ENCODE measurements at places on chromosomes 2 and 18. TPM values are rescaled to one million over a fixed set of nuclear protein-coding genes. Genes with fewer than 3 reads are reported as not detected.
A peak's percentile ranks its signal among the peaks of the same experiment; 100 is the strongest.

Gene ADCYAP1
- total RNA-seq = not detected

Gene MBOAT2
- 65.1 TPM for total RNA-seq

Gene AP1S3
- total RNA-seq = 23.0 TPM

Gene FAP
- total RNA-seq = 0.88 TPM

Gene KCNK3
- 0.31 TPM for total RNA-seq

Gene MRPS9
- total RNA-seq = 55.4 TPM

Gene LOXHD1
- total RNA-seq = 25.5 TPM

Gene NAT8
- not detected for total RNA-seq

DNA sequence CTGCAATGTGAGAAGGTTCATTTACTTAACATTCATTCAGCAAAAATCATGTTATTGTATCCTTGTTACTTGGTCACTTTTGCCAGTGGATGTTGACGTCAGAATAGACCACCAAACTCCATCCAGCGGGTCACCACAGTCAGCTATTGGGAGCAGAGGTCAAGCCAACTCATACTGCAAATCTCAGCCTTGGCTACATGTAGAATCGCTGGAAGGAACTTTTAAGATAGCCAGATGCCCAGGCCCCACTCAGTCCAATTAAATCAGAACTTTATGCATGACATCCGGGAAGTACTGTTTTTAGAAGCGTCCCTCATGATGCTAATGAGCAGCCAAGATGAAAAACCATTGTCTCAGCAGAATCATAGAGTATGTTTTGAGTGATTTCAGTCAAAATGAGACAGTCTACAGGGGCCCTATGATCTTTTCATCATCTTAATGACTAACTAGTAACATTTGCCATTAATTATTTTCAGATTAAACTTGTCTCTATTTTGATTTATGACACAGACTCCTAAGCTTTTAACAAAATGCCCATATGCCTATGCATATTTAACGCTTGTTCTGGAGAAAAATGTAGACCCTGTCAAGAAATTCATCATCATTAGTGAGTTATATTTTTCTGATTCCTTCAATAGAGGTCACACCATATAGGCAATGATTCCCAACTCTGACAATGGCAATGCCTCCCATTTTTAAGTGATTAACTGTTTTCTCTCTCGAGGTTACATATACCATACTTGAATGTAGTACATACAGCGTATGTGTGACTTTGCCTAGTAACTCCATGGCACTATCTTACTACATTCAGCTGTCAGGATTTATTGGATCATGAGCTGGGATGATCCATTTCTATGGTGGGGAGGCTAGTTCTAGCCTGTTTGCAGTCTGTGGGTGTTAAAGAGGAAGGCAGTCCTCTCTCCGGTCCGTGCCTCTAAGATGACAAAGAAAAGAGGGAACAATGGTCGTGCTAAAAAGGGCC is 63.7 kb upstream of the CCBE1 start:
- DNase-seq = no peak

DNA sequence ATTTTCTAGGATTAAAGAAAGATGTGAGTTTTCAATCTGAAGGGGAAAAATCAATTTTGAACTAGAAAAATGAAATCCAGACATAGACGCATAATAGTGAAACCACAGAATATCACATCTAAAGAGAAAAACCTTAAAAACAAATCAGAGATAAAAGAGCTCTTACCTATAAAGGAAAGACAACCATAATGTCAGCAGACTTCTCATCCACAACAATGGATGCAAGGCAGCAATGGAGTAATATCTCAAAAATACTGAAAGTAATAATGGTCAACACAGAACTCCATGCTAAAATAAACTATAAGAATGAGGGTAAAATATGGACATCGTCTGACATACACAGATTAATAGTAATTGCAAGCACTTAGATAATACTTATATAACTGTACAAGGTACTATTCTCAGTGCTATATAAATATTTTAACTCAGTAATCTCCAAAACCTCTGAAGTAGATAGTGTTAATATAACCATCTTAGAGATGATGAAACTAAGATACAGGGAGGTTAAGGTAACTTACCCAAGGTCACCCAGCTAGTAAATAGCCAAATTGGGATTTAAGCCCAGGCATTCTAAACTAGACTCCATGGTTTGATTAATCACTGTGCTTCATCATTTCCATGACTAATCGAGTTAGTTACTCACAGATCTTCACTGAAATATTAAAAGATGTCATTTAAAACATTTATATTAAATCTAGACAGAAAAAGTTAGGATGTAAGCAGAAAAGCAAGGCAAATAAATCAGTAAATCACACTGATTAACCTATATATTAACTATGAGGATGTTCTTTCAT is 89.4 kb upstream of the SPTBN1 start:
- DNase-seq = no peak

GRCh38 chr2:17752892-17753802 is 463 bp downstream of the SMC6 start:
- DNase-seq = peak; percentile 77

DNA sequence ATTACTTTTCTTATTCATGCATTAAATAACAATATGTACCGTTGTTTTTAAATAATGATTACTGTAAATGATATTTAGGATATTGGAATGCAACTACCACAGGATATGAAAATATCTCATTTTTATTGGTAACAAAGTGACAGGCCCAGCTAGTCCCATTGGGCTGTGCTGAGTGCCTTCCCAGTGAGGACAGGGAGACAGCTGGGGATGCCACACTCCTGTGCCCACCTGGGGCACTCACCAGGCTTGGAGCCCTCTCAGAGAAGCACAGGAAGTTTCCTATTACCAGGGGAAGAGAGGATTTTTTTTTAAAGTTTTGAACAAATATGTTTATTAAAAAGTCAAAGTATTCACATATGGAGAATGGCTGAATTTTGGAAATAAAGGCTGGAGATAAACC is 48.9 kb downstream of the PARD6G start:
- no peak for DNase-seq

DNA sequence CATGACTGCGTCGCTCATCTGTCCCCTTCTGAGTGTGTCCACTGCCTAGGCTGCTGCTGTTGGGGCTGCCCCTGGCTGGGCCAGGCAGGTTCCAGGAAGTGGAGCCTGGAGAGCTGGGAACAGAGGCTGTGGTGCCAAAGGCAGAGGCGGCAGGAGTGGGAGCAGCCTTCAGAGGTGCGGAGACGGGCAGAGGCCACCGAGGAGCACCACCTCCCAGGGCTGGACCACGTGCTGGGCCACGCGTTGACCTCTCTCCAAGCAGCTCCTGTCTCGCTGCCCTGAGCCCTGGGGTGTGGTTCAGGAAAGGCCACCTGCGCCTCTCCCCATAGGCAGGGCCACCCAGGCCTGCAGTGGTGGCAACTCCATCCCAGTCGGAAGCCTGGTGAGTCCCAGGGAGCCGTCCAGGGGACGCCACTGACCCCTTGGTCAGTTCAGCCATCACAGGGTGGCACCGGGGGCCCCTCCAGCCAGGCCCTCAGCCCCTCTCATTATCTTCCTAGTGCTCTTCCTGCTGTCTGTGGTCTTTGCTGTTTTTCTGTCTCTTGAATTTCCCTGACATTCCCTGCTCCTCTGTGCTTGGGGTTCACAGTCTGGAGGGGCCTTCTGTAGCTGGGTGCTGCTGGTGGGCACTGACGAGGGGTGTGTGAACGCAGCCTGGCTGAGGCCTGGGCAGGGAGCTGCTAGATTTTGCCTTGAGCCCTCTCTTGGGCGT is 122.8 kb upstream of the HS6ST1 start:
- no peak for DNase-seq

DNA sequence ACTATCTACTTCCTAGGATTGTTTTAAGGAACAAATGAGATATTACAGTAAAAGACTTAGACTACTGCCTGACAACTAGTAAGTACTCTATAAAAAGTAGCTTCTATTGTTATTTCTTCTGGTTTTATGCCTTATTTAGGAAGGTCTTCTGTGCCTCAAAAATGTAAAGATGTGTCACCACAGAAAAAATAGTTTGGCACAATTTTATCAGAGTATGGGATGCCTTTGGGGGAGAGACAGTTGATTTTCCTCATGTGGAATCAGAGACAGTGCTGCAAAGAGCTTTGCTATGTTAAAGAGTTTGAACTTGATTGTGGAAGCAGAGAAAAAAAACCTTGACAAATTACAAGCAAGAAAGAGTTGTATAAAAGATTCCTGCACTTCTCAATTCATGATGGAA is 98.4 kb downstream of the EHBP1 start:
- no peak for DNase-seq

GRCh38 chr2:206740800-206741199 is 22.6 kb upstream of the DYTN start:
- no peak for DNase-seq

DNA sequence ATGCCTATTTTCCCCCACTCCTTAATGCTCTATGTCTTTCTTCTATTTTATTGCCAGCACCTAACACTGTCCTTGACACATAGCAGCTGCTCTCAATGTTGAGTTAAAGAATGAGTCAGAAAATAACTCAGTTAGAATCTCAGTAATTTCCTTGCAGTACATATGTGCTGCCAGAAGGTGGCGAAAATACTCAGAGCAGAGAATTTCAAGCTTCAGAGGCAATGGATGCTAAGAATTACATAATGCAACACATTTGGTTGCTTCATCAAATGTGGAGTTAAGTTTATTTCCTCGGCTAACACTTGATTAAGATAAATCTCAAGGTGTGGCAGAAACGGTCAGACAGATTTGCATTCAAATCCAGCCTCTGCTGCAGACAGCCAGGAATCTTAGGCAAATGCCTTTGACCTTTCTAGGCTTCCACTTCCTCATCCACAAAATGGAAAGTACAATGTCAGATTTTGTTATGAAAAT is 105.6 kb downstream of the VSNL1 start:
- DNase-seq = peak; percentile 83

DNA sequence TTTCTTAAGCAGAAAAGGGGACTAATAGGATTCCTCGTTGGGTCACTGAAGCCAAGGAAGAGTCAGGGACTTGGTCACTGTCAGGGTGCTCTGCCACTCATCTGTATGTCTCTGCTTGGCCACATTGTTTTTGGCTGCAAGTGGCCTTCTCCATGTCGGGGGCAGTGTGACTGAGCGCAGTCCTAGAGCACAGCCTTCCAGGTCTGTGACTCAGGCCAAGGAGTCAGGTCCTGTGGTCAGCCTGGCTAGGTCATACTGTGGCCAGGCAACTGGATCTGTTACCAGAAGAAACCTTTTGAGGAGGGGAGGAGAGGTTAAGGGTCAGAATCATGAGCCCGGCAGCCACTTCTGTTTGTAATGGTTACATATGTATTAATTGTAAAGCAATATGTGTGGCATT is 61.3 kb downstream of the GALNT1 start:
- DNase-seq = no peak

GRCh38 chr18:24364177-24364576 is 33.4 kb downstream of the OSBPL1A start:
- no peak for DNase-seq

DNA sequence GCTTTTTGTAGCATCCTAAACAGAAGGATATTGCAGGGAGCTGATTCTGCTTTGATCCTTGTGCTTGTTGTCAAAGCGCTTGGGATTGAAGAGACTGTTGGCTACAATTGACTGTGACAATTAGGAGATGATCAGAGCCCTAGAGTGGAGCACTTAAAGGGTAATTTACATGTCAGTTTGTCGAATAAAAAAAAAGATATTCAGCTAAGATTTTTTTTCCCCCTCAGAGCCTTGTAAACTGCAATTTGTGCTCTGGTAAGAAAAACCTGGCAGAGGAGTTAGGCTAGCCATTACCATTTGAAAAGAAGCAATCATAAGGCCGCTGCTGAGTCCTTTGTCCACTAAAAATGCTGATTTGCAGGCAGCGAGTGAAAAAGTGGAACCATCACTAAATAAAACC is 47.8 kb upstream of the ZEB2 start:
- DNase-seq = no peak

GRCh38 chr2:37621199-37621598 is 50.2 kb downstream of the CDC42EP3 start:
- DNase-seq = no peak

DNA sequence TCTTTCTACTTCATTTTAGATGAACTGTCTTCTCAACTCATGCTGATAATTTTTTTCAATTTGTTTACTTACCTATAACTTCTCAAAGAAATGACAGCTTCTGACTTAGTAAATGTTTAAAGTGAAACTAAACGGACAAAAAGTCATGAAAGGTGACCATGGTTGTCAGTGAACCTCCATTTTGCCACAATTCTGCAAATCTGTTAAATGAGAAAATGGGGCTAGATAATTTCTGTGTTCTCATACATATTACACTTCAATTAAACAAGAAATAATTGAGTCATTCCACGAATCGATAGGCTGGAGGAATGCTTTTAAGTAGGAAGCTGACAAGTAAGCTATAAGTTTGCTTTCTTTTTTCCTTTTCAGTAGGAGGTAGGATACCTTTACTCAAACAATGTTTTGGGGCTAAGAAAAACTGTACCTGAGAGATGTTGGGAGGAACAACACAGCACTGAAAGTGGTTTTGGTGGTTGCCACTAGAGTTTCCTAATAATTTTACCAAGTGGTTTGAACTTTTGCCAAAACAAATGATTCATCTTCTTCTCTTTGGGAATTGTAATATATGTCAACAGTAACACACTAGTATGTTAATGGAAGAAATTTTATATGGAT is 17.1 kb downstream of the DYNAP start:
- DNase-seq = peak; percentile 4

GRCh38 chr2:174012347-174013314 is 47.5 kb upstream of the SP3 start:
- DNase-seq = no peak

DNA sequence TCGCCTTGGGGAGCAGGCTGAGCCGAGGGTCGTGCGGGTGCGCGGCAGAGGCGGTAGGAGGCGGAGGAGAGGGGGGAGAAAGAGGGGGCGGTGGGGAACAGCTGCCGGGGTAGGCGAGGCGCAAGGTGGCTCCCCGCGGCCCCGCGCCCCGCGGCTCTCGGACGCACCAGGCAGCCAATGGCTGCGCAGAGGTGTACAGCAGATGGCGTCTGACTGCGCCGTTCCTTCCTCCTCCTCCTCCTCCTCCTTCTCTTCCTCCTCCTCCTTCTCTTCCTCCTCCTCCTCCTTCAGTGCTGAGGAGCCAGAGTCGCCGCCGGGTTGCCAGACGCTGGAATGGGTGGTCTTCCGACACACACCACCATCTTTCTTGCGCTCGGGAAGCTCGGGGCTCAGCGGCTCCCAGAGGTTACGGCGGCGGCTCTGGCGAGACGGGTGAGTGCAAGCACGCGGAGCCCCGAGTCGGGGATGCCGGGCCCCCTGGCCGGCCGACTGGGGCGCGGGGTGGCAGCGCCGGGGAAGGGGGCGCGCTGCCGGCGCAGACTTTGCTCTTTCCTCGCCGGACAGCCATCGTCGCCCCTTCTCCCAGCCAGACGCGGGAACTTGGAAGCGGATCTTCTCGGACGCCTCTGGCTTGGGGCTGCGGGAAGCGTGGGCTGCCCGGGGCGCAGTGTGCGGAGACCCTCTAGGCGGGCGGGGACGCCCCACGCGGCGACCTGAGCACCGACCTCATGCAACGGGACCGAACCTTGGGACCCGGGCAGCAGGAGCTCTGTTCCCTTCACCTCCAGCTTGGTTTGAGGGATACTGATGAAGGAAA is at the start of gene THSD7B:
Gene THSD7B, plus strand, starts transcription at position 290 of the 817 bp plus-strand sequence. CDS start 116,634 bp downstream, outside the sequence.
- DNase-seq = no peak

DNA sequence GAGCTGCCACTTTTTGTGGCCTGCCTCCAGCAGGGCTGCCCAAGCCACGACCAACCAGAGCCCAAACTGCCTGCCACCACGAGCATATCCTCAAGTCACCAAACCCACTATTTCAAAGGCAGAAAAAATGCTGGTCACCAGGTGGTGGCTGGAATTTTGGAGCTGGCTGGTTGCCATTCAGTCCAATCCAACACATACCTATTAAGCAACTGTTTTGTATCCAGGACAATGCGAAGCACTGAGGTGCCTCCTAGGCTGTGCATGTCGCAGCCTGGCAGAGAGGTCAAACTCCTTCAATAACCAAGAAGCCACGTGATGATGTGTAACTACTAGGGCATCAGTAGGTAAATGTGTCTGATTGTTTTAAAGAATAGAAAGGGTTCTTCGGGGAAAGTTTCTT is 108.3 kb upstream of the PPP1CB start:
- DNase-seq = no peak
